ENCODE measurements at places on chromosomes 6 and 20.

GRCh38 chr6:52102405-52102804 lies 15.0 kb upstream of the PKHD1 start:
- no peak for DNase-seq

DNA sequence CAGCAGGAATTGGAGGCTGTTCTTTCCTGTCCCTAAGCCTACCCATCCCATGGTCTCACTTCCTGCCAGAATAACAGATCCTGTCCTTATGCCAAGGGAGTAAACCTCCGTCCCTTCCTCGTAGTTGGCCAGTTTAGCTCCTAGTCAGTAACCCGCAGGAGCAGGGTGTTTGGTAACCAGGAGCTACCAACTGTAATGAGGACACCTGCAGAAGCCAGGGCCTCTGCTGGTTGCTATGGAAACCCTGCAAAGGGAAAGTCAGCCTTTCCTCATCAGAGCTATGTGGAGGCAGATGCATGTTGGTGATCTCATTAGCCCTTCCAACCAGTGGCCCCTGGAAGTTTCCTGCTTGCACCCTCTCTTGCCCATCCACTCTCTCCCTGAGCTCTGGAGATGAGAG lies 368.2 kb upstream of the SULF2 start:
- no peak for DNase-seq

DNA sequence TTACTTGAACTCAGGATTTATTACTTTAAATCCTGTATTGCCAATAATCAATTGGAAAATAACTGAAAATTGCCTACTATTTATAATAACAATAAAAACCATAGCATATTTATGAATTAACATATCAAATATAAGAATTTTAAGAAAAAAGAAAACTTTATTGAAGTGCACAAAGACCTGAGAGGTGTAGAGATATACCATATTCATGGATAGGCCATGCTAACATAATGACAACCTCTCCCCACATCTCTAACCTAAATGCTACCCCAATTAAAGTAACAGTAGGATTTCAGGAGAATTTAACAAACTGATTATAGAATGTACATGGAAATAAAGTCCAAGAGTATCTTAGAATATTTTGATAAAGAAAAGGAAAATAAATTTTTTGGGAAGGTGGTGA lies 5.1 kb upstream of the HLA-DMB start:
- no peak for DNase-seq

DNA sequence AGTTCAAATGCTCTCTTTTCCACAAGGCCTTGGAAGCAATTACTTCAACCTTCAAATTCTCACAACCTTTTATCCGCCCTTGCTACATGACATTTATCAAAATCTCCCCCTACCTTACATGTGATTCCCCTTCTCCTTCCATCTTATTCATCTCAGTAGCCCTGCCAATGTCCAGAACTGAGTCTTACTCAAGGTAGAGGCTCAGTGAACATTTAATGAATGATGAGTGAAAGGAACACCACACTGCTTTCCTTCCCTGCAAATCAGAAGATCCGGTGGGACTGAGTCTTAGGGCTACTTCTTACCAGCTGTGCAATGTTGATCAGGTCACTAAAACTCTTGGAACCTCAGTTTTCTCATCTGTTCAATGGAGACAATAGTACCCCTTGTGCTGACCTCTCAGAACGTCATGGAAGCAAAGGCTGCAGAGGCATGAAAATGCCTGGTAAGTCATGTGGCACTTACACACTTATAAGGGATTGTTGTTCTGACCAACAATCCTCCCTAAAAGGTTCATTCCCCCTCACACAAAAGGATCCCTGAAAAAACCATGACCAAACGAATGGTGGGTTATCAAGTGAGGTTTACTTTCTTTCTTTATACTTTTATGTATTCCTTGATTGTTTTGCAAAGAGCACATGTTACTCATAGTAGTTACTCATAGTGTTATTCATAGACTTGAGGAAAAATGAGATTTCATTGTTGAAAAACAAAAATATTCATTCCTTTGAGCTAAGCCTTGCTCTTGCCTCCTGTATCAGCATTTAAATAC lies 6.5 kb downstream of the MDGA1 start:
- no peak for DNase-seq

DNA sequence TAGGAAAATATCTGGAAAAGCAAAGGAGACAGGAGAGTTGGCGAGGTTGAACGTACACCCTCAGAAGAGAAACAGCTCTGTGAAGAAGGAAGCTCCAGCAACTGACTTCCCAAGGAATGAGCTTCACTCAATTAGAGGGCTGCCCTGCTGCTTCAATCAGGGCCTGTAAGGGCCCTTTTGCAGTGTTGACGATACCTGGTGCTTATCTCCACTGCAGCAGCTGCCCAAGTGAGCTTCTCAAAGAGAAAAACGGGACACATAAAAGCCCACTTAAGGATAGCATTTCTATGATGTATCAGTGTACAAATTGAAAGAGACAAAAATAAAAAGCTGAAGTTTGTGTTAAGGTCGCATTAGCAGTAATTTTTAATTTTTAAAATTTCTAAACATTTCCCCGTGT lies 16.4 kb downstream of the SEC63 start:
- DNase-seq, result no peak

GRCh38 chr6:46954837-46955451 lies 33.2 kb upstream of the ADGRF5 start:
- DNase-seq, result no peak

GRCh38 chr6:150409576-150410066 lies 40.8 kb downstream of the IYD start:
- no peak for DNase-seq

- DNase-seq, result no peak
Measured at GRCh38 chr20:32079655-32080109, 27.6 kb downstream of the HCK start.

DNA sequence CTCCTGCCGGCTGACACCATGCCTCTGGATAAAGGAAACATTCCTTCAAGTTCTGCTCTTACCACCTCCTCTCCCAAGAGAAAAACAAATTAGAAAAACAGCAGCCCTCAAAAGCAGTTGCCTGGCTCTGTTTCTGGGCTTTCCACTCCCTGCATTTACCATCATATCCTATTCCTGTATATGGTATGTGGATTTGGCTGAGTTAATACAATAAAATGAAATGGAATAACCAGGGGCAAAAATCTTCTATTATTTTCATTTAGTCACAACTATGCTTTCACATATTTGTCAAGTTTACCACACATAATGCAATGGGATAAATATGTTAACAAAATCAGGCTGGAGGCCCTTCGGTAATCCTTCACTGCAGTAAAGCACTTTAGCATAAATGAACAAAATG lies 34.3 kb downstream of the COL12A1 start:
- no peak for DNase-seq

GRCh38 chr6:128710315-128710714 lies 172.6 kb upstream of the LAMA2 start:
- DNase-seq, result no peak

- DNase-seq, result no peak
Measured at GRCh38 chr20:6680441-6680840, 87.0 kb upstream of the BMP2 start.

- DNase-seq, result no peak
Measured at GRCh38 chr20:15794409-15794808, 778.8 kb downstream of the KIF16B start.

GRCh38 chr20:1800777-1801176 lies 94.4 kb upstream of the SIRPA start:
- DNase-seq, result no peak

DNA sequence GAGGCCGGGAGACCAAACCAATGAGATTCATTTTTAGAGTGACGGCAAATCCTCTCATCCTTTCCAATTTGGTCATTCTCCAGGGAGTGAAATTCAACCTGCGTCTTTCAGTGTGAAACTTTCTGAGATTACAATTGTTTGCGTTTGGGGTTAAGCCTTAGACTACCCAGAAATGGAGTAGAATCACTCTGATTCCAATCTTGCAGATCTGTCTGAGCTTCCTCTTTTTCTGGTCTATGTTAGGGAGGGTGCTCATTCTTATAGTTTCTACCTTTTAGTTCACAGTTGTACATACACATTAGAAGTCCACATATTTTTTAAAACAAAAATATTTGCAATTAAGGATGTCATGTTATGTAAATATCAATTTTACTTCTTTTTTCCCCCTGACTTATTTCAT lies 183.0 kb upstream of the PHACTR1 start:
- DNase-seq, result no peak

GRCh38 chr6:15284743-15285142 lies 38.9 kb downstream of the JARID2 start:
- no peak for DNase-seq

GRCh38 chr6:115159733-115160132 lies 816.9 kb upstream of the HS3ST5 start:
- no peak for DNase-seq

GRCh38 chr20:21513881-21514540 lies at the start of gene NKX2-2:
NKX2-2 (minus strand) TSS chr20:21514064; CDS start chr20:21513669, 395 bp downstream.
- no peak for DNase-seq

GRCh38 chr6:14143305-14143704 lies 25.7 kb downstream of the CD83 start:
- no peak for DNase-seq

GRCh38 chr6:26044140-26045064 lies 42.8 kb upstream of the HFE start:
- DNase-seq, result peak; percentile 31

- DNase-seq, result no peak
Measured at GRCh38 chr6:128521282-128521632, 858 bp upstream of the PTPRK start.

DNA sequence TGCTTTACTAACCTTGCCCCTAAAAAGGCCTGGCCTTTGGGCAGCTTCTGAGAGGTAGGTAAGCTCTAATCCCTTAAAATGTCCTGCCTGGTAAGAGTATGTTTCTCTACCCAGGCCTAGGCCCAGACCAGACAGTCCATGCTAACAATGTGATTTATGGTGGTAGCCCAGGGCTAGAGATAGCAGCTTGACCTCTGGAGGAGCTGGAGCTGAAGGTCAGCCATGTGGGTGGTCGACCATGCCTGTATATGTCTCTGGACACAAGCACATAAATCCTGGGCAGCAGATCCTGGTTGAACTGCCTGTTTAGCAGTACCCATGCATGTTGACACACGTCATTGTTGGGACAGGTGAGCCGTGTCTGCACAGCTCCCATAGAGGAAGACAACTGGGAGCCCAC lies 62.1 kb upstream of the PHACTR1 start:
- no peak for DNase-seq

- DNase-seq, result no peak
Measured at GRCh38 chr6:72933233-72933632, 292.1 kb downstream of the KHDC1L start.

GRCh38 chr6:26485112-26485780 lies 14.9 kb upstream of the BTN1A1 start:
- no peak for DNase-seq

DNA sequence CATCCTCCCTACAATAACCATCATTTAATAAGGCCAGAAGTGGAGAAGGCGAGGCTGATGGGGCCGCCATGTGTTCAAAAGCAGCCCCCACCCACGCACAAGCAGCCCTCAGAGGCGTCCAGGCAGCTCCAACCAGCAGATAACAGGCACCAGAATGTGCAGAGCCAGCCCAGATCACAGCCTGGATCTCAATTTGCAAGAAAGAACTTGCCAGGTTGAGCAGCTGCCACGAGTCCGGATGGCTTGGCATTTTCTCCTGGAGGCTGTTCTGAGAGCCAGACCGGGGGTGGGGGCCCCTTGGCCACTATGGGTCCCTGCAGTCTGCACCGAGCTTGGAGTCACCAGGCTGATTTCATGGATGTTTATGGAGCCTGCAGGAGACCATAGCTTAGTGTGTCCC lies 338.1 kb downstream of the PREX1 start:
- DNase-seq, result no peak

DNA sequence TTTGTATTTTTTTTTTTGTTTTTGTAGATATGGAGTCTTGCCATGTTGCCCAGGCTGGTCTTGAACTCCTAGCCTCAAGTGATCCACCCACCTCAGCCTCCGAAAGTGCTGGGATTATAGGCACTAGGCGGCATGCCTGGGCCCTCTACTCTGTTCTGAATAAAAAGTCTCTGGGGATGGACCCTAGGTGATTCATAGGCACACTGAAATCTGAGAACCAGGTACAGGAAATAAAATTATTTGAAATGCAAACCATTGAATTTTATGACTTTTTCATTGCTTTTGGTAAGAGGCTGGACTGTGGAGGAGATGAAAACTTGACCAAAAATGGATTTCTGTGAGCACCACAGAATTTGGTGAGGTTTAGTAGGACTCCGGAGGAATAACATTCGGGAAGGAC lies 117.5 kb downstream of the PRIM2 start:
- no peak for DNase-seq

DNA sequence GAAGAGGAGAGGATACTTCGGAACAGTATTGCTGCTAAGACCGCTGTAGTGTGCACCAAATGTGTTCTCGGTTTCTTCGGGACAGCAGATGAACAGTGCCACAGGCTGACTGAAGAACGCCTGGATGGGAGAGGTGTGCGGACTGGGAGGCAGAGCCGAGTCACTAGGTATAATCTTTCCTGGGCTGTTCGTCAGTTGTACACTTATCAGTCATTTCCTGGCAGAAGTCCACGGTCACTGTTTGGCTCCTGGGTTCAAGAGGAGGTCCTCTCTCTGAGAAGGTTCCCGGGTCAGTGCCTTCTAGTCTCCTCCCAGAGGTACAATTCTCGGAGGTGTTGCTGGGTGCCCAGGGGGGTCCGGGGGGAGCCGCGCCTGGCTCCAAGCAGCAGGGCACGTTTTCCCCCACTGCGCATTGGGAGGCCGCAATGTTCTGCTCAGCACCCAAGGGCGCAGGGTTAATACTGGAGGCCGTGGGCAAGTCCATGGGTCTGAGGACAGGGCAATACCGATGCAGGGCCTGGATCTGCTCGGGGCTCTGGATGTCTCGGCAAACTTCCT lies 38.1 kb downstream of the GJA10 start:
- no peak for DNase-seq
